ENCODE measurements at places on chromosomes 2 and 18.
A peak's percentile ranks its signal among the peaks of the same experiment; 100 is the strongest.

- no peak for DNase-seq
These were observed 95.3 kb upstream of the TGFA start for GRCh38 chr2:70648961-70649360.

- DNase-seq = no peak
These were observed 32.7 kb downstream of the RBM43 start for GRCh38 chr2:151228847-151229512.

- no peak for DNase-seq
These were observed 416.5 kb upstream of the ZEB2 start for GRCh38 chr2:144936442-144936841.

GRCh38 chr2:72293620-72294019 lies 146.0 kb upstream of the CYP26B1 start:
- DNase-seq = no peak

- DNase-seq = peak; percentile 10
These were observed 28.7 kb upstream of the RPRD1A start for GRCh38 chr18:36095936-36096519.

DNA sequence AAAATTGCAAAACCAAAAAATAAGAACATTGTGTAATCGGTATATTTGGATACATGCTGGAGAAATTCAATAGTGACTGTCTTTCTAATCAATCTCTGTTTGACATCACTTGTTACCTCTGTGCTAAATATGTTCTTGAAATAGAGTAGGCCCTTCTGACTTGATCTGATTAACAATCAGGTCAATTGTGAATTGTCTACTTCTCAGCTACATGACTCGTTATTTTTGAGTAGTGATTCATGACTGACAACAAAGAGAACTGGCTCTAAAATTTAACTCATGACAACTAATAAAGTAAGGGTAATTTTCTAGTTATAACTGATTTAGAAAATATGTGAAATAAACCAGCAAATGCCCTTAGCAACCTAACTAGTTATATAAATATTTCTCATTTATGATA lies 312.1 kb downstream of the TMX3 start:
- no peak for DNase-seq

- DNase-seq = no peak
These were observed 484 bp downstream of the ABCB6 start for GRCh38 chr2:219218217-219218731.

GRCh38 chr2:82853299-82853698 lies 1605.8 kb downstream of the SUCLG1 start:
- no peak for DNase-seq

DNA sequence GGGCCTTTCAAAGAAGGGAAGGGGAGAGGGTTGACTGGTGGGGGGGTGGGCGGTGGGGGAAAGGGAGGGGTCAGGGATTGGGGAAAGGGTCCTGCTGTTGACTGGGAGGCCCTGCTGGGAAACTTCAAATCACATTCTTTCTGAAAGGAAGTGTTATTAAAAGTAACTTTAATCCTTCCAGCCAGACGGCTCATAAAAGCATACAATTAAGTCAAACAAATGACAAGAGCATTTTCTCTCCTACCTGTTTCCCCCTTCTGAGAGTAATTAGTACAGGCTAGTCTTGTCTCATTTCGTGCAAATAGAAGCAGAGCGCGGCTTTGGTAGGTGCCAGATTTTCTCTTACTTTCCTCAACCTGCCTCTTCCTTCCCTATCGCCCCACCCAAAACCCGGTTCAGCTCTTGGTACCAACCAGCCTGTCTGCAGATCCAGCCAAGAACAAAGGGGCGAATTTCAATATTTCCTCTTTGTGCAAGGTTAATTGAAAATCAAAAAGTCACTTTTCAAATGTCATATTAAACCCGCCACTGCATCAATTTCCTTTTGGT lies 2112.6 kb upstream of the PIK3C3 start:
- DNase-seq = no peak

GRCh38 chr2:195795879-195796278 lies 138.9 kb downstream of the SLC39A10 start:
- no peak for DNase-seq

- no peak for DNase-seq
These were observed 348.9 kb upstream of the RAB12 start for GRCh38 chr18:8260319-8260718.

DNA sequence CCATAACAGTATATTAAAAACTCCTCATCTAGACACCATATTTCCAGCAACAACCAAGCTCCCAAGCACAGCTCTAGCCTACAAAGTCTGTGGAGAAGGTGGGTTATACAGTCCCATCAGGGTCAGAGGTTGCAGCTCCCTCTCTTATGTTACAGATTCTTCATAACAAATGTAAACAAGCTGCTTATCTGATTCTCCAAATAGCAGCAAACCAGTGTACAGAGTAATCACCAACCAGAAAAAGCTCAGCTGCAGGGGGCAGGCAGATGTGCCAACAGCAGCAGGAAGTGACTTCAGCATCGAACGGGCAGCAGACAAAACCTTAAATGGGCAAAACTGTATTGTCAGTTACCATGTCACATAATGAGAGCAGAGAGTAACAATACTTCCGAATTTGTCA lies 52.9 kb upstream of the NABP1 start:
- DNase-seq = no peak

- DNase-seq = peak; percentile 46
These were observed 55.8 kb downstream of the SLC8A1 start for GRCh38 chr2:40396124-40396523.

DNA sequence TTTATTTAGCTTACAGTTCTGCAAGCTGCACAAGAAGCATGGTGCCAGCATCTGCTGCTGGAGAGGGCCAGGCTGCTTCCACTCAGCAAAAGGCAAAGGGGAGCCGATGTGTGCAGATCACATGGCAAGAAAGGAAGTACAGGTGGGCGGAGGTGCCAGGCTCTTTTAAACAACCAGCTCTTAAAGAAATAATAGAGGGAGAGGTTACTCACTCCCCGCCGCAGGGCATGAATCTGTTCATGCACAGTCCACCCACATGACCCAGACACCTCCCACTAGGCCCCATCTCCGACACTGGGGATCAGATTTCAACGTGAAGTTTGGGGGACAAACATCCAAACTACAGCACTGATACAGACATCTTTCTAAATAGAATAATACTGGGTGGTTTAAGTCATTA lies 105.8 kb downstream of the MTCL1 start:
- DNase-seq = no peak

All from NCI-H524 (cell line).